Fibroblast of gingiva (primary cell): ENCODE measurements at places on chromosomes 3 and 15.

DNA sequence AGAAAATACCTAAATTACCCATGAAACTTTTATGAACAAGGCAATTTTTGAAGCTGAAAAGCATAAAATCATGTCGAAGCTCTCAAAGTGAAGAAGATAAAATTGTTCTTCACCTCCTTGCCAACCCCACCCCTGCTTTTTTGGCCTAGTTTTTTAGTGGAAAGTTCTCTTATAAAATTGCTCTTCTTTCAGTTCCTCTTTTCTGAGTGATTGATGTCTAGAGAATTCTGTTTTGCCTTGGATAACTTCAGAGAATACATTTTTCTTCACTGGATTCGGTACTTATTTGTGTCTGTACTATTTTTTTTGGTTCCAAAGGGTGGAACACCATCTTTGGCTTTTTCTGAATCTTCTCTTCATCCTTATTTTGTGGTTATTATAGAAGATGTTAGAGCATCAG is 25.0 kb upstream of the PYDC2 start:
- DNase-seq, result no peak

DNA sequence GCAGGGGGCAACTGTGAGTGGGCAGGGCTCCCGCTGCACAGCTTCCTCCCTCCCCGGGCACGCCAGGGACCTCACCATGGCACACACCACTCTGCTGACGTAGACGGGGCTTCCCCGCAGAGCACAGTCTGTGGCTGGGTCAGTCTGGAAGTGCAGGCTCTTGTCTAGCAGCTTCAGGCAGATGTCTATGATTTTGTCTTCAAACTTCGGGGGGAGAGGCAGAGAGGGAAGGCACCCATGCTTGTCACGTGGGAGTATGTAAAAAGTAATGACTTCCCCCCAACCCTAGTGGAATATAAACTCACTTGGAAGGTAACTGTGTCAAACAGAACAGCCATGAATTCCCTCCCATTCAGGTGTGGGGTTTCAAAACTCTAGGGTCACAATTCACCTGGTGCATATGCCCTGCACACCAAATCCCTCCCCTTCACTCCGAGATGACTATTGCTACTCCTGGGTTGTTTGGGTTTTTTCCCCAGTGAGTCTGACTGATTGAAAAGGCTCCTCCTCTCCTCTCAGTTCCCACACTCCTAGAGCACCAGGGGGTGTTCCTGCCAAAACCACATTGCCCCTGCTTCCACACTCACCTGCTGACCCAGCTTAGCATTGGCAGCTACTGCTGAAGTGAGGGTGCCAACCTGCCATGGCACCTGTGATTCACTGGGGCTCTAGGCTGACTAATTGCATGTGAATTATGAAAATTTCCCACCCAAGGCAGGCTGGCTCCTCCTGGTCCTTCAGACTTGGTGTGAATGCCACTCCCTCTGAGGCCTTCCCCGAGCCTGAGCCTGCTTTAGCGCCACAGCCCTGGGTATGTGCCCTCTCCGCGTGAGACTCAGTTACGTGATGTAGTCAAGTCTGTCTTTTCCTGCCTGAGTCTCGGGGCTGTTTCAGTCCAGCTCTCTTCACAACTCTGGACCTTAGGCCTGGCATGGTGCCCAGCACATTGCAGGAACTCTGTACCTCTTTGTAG is 13.0 kb downstream of the TGM5 start:
- no peak for DNase-seq

- no peak for DNase-seq
Observed at GRCh38 chr3:84836961-84837360, 121.8 kb upstream of the CADM2 start.

DNA sequence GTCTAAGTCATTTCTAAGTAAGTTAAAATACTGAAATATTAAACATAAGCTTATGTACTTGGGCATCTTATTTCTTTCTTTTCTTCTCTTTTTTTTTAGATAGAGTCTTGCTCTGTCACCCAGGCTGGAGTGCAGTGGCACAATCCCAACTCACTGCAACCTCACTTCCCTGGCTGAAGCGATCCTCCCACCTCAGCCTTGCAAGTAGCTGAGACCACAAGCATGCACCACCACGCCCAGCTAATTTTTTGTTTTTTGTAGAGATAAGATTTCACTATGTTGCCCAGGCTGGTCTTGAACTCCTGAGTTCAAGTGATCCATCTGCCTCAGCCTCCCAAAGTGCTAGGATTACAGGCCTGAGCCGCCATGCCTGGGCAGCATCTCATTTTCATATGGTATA is 16.0 kb upstream of the ZNF710 start:
- DNase-seq, result no peak

DNA sequence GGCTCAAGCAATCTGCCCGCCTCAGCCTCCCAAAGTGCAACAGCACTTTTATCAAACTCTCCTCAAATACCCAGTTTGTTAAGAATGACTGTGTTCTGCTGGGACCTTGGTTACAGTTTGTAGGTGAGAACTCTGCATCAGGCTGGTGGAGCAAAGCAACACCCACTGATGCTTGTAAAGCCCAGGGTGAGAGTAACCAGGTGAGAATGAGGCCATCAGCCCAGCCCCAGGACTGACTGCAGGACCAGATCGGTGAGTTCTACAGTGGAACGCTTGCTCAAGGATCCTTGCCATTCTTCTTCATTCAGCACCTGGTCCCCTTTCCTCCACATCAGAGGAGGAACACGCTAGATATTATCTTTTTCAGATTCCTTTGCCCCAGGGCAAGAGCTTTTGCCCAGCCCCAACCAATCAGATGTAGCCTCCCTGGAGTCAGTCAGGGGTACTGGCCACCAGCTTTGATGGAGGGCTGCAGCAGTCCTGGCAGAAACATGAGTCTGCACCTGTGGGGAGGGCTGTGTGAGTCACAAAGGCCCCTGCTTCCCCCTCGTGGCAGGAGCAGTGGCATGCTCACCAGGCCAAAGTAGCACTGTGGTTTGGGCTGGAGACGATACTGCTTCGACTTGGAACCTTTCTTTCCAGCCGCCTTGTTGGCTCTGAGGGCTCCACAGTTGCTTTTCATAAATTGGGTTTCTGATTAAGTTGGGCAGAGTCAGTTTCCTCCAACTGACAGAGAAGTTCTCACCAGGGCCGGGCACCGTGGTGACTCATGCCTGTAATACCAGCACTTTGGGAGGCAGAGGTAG is 3.5 kb upstream of the SHISA5 start:
- peak; percentile 44 for DNase-seq

GRCh38 chr3:64595253-64595694 is 92.5 kb downstream of the ADAMTS9 start:
- DNase-seq, result peak; percentile 74

DNA sequence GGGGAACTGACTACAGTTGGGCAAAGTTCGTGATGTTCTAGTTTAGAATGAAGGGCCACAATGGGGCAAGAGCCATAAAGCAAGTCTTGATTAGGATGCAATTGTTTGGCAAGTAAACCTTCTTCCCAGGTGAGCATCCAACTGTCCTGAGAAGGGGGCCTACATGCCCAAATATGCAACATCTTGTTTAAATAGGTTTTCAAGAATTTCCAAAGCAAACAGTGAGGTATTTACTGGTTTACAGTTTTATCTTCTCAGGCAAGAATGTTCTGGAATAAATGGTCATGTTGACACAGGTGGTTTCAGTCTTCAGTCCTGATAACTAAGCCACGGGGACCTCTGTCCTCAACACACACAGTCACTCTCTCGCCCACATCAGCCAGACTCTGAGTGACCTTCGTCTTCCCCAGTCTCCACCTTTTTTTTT is 90.3 kb upstream of the FAM174B start:
- DNase-seq, result no peak

GRCh38 chr15:75836959-75837334 is 6.3 kb upstream of the UBE2Q2 start:
- peak; percentile 72 for DNase-seq

GRCh38 chr3:29249829-29250345 is 31.0 kb upstream of the RBMS3 start:
- DNase-seq, result no peak

DNA sequence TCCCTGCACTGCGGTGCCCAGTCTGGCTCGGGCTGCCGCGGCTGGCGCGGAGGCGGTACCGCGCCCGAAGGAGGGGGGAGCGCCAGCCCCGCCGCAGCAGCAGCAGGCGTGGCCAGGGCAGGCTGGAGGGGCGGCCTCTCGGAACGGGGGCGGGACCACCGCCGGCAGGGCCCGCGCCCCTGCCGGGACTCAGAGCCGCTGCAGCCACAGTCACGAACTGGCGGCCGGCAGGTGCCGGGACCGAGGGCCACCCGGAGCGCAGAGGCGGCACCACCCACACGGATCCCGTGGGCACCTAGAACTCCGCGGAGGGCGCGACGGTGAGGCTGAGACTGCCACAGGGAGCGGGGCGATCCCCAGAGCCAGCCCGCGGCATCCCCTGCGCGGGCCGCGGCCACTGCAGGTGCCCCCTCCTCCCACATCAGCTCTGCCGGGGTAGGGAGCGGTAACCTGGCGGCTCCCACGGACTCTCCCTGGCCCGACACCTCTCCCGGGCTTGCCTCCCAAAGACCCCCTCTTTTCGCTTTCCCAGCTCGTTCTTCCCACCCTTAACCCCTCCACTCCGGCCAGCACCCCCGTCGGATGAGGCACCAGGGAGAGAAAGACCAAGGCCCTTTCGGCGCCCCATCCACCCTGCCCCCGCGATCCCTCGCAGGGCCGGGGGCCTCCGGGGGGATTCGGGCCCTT is at the start of gene VWA5B2:
VWA5B2 (plus strand) TSS at position 192 of the 687 bp plus-strand sequence. CDS start 944 bp downstream, outside the sequence.
- DNase-seq, result no peak

- no peak for DNase-seq
Observed at GRCh38 chr3:109559389-109559788, 222.0 kb upstream of the DPPA4 start.

DNA sequence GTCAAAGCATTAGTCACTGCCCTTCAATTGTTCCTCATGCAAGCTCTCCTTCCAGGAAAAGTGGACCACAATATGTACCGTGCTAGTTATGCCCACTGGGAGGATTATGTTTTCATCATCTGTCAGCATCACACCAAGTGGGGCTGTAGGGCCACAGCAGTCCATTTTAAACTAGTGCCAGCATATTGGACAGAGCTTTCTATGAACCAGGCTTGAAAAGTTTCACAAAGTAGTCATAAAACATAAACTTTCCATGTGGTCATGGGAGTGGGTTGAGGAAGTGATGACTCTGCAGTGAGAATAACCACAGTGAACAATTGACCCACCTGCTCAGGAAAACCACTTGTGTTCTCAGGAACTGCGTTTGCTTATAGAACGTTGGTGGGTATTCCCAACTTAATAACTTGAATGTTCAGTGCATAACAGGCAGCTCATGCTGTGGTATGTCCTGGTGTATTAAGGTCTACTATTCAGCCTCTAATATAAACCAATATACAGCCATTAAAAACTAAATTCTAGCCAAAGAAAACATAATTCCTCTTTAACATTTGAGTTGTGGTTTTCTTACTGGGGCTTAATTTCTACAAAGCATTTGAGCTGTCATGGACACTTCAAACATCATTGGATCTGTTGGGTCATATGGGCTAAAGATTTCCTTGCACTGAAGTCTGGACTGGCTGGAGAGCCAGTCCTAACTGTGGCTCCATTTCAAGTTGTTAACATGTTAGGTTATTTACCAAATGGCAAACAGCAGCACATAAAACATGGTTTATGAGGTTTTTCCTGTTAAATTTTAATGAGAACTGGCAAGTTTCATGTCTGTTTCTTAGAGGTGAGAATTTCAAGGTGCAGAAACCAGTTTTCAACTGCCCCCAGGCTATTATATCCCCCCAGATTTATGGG is 274.1 kb downstream of the OTOL1 start:
- peak; percentile 26 for DNase-seq

DNA sequence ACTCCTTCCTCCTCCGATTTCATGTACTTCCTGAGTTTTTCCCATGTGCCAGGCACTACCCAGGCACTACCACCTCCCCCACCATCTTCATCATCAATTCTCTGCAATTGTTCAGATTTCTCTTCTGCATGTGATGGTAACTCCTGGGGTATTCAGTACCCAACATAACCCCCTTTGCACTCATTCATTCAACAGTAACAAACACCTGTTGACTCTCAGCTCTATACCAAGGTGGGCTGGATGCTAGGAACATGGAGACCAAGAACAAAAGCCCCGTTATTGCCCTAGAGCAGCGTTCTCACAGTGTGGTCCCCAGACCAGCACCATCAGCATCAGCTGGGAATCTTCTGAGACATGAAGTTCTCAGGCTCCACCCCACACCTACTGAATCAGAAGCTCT is 113.0 kb upstream of the CHD2 start:
- no peak for DNase-seq

- peak; percentile 51 for DNase-seq
Observed at GRCh38 chr3:98588065-98588464, 5.3 kb downstream of the CPOX start.

DNA sequence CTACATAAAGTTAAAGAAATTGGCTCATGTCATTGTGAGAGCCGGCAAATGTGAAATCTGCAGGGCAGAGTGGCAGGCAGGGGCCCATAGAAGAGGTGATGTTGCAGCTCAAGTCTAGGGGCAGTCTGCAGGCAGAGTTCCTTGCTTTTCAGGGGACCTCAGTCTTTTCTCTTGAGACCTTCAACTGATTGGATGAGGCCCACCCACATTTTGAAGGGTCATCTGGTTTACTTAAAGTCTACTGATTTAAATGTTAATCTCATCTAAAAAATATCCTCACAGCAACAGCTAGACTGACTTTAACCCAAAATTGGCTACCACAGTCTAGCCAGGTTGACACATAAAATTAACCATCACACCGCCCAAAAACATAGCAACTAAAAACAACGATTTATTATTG is 77.6 kb upstream of the ALDH1L1 start:
- no peak for DNase-seq

- no peak for DNase-seq
Observed at GRCh38 chr3:160078533-160078932, 89.9 kb downstream of the IL12A start.

DNA sequence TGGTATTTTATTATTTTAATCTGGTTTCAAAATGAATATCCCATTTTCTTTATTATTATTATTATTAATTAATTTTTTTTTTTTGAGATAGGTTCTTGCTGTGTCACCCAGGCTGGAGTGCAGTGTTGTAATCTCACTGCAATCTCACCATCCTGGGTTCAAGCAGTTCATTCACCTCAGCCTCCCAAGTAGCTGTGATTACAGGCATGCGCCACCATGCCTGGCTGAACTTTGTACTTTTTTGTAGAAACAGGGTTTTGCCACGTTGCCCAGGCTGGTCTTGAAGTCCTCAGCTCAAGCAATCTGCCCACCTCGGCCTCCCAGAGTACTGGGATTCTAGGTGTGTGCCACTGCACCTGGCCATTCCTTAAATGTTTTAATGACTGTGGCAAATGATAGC is 28.6 kb downstream of the DAG1 start:
- DNase-seq, result no peak

GRCh38 chr15:39283531-39283930 is 297.3 kb upstream of the THBS1 start:
- peak; percentile 75 for DNase-seq

GRCh38 chr3:73028803-73029202 is 32.2 kb downstream of the PPP4R2 start:
- DNase-seq, result no peak
